ENCODE measurements at places on chromosomes 2 and 18.

- no peak for DNase-seq
Measured at GRCh38 chr2:201644001-201644400, 698 bp upstream of the TMEM237 start.

DNA sequence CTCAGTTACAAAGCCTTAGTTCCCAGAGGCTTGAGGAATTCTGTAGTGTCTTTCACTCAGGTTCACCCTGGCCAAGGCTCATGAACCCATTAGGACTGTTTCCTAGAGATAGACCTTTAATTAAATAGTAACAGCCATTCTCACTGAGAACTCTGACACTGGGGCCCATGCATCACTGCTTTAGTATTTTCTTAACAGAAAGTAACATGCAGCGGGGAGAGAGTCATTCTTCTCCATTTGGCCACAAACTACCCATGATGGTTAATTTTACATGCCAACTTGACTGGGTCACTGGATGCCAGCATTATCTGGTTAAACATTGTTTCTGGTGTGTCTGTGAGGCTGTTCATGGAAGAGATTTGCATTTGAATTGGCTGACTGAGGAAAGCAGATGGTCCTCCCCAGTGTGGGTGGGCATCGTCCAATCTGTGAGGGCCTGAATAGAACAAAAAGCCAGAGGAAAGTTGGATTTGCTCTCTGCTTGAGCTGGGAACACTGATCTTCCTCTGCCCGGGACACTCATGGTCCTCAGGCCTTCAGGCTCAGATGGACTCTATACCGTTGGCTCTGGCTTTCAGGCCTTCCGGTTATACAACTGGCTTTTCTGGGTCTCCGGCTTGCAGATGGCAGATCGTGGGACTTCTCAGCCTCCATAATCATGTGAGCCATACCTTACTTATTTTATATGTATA, 5.6 kb upstream of the CPLX4 start:
- DNase-seq = no peak

DNA sequence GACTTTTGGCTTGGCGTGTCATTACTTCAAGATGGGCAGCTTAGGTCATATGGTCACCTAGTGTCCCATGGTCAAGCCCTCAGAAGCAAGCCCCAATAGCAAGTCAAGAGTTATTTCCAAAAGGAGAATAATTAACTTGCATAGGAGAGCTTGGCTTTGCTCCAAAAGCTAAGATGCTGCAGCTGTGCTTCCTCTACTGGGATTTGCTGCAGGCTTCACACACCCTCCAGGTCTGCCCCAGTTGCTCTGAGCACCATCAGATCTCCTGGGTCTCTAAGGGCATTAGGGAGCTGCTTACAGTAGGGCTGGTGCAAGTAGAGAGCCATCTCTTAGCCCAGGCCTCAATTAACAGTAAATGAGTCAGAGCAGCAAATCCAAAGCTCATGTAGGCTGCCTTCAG, 46.6 kb downstream of the THUMPD2 start:
- no peak for DNase-seq

- DNase-seq = peak; percentile 31
Measured at GRCh38 chr2:38713338-38713737, 37.8 kb downstream of the SRSF7 start.

GRCh38 chr2:73177645-73178255, 24.6 kb upstream of the NOTO start:
- DNase-seq = no peak

DNA sequence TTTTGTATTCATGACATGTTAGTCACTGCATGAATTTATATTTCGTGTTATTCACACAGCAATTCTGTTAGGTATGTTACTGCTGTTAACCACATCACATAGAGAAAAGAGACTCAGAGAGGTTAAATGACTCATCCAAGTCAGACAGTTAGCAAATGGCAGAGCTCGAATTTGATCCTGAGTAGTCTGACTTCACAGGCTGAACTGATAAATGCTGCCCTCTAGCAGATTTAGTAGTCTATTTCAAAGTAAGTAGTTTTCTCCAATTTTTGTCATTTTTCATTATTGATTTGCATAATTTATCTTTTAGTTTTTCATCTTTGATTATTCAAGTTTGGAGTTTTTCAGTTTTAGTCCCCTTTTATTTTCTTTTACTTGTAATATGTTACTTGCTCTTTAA, 58.3 kb downstream of the WDR7 start:
- DNase-seq = peak; percentile 76

DNA sequence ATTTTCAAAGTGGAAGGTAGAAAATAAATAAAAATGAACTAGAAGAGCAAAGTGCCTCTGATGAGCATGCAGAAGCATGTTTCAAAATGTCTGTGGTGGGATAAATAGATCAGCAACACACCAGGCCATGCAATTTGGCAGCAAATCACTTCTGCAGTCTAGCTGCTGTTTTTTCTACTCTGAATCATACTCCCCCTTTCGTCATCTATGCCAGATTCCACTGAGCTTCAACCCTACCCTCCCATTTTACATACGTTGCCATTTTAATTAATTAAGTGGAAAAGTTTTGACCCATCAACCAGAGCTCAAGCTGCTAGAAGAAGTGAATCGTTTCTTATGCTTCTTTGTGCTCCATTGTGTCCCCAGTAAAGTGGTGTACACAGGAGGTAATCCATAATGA, 79.3 kb downstream of the NRXN1 start:
- no peak for DNase-seq

- DNase-seq = no peak
Measured at GRCh38 chr2:210616074-210616473, 59.7 kb downstream of the CPS1 start.

DNA sequence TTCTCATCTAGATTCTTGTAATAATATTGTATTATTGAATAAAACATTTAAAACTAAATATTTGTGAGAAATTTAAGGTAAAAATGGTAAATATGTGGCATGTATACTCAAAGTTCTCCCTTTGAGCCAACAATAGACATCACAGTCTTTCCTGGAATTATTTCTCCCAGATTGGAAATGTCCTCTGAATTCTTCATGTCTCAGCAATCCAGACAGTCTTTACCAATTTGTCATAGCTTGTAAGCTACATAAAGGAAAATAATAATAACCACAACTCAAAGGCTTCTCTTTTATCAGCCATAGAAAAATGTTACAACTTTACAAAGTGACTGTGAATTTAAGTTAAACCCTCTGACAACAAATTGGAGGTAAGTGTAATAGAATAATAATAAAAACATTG, 784.9 kb downstream of the EPHA4 start:
- no peak for DNase-seq
